ENCODE measurements at places on chromosomes 2 and 18. TPM values are rescaled to one million over a fixed set of nuclear protein-coding genes. Genes with fewer than 3 reads are reported as not detected.

DUSP2 gene
- 33.4 TPM for total RNA-seq

OXER1 gene
- total RNA-seq = not detected

RAB27B gene
- total RNA-seq = 3.1 TPM

ADRA2B gene
- total RNA-seq = not detected

ARHGAP15 gene
- total RNA-seq = 225 TPM

CSRNP3 gene
- total RNA-seq = not detected

RALB gene
- total RNA-seq = 14.0 TPM

UGT1A8 gene
- total RNA-seq = not detected

NT5C1B gene
- total RNA-seq = not detected

PARD3B gene
- 1.2 TPM for total RNA-seq

GRCh38 chr2:105744091-105744908, 412 bp upstream of the NCK2 start:
- H3K36me3 ChIP-seq = no peaks in the 10 kb centered on the region
- H3K27ac ChIP-seq = peak overlapping the region; percentile 65
- peak; percentile 63 for DNase-seq
- peak overlapping the region; percentile 36 for H3K4me3 ChIP-seq

GRCh38 chr2:47652061-47652690, 130.8 kb upstream of the MSH6 start:
- H3K27me3 ChIP-seq = no peaks in the 10 kb centered on the region
- H3K36me3 ChIP-seq = no peaks in the 10 kb centered on the region
- no peak overlapping the region for H3K27ac ChIP-seq

- H3K36me3 ChIP-seq = no peaks in the 10 kb centered on the region
- no peak overlapping the region for H3K27ac ChIP-seq
- peak; percentile 41 for DNase-seq
- no peak overlapping the region for H3K4me3 ChIP-seq
- H3K4me1 ChIP-seq = no peaks in the 10 kb centered on the region
These were observed 79.4 kb upstream of the ASB18 start for GRCh38 chr2:236343400-236344161.

DNA sequence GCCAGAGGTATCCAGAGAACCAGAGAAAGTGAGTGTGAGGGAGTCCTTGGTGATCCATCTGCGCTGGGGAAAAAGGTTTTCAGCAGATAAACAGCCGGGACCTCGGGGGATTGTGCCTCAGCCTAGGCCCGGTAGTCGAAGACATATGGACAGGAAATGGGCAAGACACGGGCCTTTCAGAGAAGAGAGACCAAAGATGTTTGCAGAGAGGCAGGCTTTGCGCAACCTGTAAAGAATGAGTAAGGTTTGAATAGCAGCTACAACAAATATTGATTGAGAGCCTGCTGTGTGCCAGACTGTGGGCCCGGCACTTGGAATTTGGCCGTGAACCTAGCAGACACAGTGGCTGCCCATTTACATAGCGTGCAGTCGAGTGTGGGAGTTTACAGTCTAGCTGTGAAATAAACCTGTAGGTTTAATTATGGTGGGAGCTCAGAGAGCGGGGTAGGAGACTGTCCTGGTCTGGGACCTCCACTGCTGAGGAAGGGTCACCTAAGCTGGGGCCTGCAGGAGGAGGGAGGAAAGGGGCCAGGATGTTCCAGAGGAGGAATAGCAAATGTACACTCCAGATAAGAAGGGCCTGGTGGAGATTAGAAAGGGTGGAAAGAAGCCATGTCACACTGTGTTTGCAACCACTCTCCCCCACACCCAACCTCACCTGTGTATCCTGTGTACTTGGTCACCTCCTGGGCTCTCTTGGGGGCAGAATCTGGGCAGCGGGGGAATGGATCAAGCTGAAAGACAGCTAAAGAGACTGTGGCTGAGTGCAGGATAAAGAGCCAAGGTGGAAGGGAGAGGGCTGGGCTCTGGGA, 3.0 kb downstream of the SH2D6 start:
- H3K27me3 ChIP-seq = no peaks in the 10 kb centered on the region
- no peak for DNase-seq
- H3K36me3 ChIP-seq = no peaks in the 10 kb centered on the region
- peaks cover 28% of the 10 kb centered on the region for H3K4me1 ChIP-seq

DNA sequence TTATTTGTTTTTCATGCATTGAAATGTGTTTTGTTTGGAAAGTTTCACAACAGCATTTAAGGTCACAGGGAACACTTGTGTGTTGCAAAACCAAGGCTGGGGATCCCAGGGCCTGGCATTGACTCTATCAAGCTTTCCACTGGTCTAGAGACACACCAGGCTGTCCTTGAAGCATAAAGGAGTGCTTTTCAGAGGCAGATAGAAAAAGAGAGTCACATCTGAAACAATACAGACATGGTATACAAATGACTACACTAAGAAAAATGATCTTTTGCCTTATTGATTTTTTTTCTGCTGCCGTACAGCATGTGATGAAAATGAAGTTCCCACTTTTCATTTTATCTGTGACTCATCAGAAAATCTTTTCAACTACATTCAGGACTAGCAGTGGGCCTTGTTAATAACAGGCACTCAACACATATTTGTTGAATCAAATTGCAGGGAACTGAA, 61.9 kb upstream of the ZCCHC2 start:
- H3K4me3 ChIP-seq = no peak overlapping the region
- H3K27me3 ChIP-seq = no peaks in the 10 kb centered on the region
- no peaks in the 10 kb centered on the region for H3K4me1 ChIP-seq

- peaks cover 43% of the 10 kb centered on the region for H3K4me1 ChIP-seq
- no peaks in the 10 kb centered on the region for H3K36me3 ChIP-seq
- H3K27ac ChIP-seq = no peak overlapping the region
- H3K4me3 ChIP-seq = no peak overlapping the region
These were observed 35.6 kb downstream of the BMP10 start for GRCh38 chr2:68835621-68836020.

DNA sequence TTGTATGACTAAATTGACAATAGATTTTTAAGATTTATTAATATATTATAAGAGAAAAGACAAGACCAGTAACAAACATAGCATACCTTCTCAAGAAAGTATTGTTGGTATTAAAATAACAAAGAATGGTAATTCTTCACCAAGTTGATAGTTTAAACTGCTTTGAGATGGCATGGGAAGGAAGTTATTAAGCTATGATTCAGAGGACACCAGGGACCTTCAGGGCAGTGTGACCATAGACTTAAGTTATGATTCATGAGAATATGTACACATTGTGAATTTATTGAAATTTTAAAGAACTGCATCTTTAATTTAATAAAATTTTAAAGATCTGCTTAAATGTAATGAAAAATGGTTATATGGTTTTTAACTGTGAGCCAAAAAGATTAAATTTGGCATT, 205.7 kb downstream of the DSEL start:
- no peaks in the 10 kb centered on the region for H3K36me3 ChIP-seq
- H3K27me3 ChIP-seq = no peaks in the 10 kb centered on the region
- H3K4me1 ChIP-seq = no peaks in the 10 kb centered on the region
- no peak overlapping the region for H3K27ac ChIP-seq
- DNase-seq = no peak

DNA sequence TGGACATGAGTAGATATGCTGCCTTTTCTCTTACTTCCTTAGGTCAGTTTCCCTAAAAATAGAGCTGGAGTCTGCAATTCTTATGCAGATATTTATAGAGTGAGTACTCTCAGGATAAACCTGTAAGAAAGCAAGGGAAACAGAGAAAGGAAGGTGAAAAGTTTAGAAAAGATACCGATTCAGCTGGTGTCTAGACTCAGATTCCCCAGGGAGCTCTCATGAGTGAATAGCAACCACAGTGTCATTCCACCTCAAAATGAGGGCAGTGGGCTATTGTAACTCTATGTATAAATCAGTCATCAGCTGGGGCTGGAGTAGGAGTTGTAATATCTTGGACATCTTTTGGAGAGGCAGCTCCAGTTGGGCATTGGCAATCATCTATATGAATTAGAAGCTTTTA, 1485.1 kb upstream of the TMEFF2 start:
- H3K4me3 ChIP-seq = no peak overlapping the region
- no peaks in the 10 kb centered on the region for H3K36me3 ChIP-seq
- no peak for DNase-seq
- no peaks in the 10 kb centered on the region for H3K4me1 ChIP-seq

- no peak for DNase-seq
- no peak overlapping the region for H3K4me3 ChIP-seq
- peaks cover 32% of the 10 kb centered on the region for H3K36me3 ChIP-seq
- no peaks in the 10 kb centered on the region for H3K4me1 ChIP-seq
These were observed 46.0 kb downstream of the BOLA3 start for GRCh38 chr2:74101574-74102300.

- H3K27ac ChIP-seq = no peak overlapping the region
- DNase-seq = no peak
- H3K4me3 ChIP-seq = no peak overlapping the region
- peaks cover 69% of the 10 kb centered on the region for H3K36me3 ChIP-seq
These were observed 70.4 kb downstream of the INPP5D start for GRCh38 chr2:233130481-233131020.

DNA sequence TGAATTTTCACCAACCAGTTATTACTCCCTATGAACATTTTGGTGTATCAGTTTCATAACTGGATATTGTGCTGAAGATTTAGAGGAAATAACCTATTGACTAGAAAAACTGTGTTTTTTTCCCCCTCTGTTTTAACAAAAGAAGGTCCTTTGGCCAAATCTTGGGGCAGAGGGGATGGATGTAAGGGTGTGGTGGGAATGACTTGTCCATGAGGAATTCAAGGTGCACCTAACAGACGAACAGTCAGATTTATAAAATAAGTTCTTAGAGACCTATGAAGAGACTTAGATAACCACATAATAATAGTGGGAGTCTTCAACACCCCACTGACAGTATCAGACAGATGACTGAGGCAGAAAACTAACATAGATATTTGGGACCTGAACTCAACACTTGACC, 119.3 kb upstream of the SESTD1 start:
- no peak for DNase-seq
- H3K27me3 ChIP-seq = no peaks in the 10 kb centered on the region

DNA sequence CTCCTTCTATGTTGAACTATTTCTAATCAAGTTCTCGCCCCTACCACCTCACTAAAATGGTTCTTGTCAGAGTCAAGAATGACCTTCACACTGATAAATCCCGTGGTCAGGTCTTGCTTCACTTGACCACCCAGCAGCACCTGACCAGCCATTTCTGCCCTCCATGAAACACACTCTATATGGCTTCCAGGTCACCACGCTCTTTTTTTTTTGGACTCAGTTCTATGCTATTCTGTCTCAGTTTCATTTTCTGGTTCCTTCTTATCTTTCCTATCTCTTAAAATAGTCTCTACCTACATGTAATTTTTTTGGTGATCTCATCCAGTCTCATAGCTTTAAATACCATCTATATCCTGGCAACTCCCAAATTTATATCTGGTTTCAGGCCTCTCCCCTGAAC, 11.4 kb downstream of the EIF2AK3 start:
- no peak overlapping the region for H3K4me3 ChIP-seq
- no peak overlapping the region for H3K27ac ChIP-seq
- H3K4me1 ChIP-seq = no peaks in the 10 kb centered on the region
- DNase-seq = no peak

GRCh38 chr2:173761603-173762119, 203.5 kb downstream of the SP3 start:
- H3K27me3 ChIP-seq = no peaks in the 10 kb centered on the region
- H3K4me3 ChIP-seq = no peak overlapping the region
- no peak overlapping the region for H3K27ac ChIP-seq
- no peaks in the 10 kb centered on the region for H3K36me3 ChIP-seq
- no peaks in the 10 kb centered on the region for H3K4me1 ChIP-seq
- DNase-seq = no peak

- no peak for DNase-seq
- H3K4me3 ChIP-seq = no peak overlapping the region
- no peaks in the 10 kb centered on the region for H3K4me1 ChIP-seq
- H3K27me3 ChIP-seq = no peaks in the 10 kb centered on the region
These were observed 91.2 kb downstream of the VRK2 start for GRCh38 chr2:58137856-58138255.

- DNase-seq = no peak
- no peak overlapping the region for H3K4me3 ChIP-seq
- H3K4me1 ChIP-seq = no peaks in the 10 kb centered on the region
These were observed 24.8 kb upstream of the MALL start for GRCh38 chr2:110140401-110140800.

DNA sequence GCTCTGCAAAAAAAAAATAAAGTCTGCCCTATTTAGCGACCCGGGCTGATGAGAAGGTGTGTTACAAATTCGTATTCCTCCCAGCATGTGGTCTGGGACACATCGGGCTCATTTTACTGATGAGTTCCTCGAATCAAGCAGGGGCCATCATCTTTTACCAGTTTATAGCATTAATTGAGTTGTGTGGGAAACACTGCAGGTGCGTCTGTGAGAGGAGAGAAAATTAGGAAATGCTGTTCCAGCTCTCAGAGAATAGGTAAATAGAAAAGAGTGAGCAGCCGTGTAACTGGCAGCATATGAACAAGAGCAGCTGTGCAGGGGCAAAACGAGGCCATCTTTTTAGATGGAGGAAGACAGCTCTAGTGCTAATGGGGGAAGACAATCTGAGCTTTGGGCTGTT, 216.7 kb downstream of the SETBP1 start:
- no peak for DNase-seq
- H3K36me3 ChIP-seq = no peaks in the 10 kb centered on the region
- no peak overlapping the region for H3K4me3 ChIP-seq
- H3K27me3 ChIP-seq = no peaks in the 10 kb centered on the region
- H3K27ac ChIP-seq = no peak overlapping the region

GRCh38 chr2:46711156-46711555, 204.4 kb downstream of the MCFD2 start:
- no peak for DNase-seq
- no peak overlapping the region for H3K4me3 ChIP-seq
- no peaks in the 10 kb centered on the region for H3K27me3 ChIP-seq
- H3K27ac ChIP-seq = no peak overlapping the region
- peaks cover 3% of the 10 kb centered on the region for H3K4me1 ChIP-seq

- no peaks in the 10 kb centered on the region for H3K36me3 ChIP-seq
- DNase-seq = no peak
- no peaks in the 10 kb centered on the region for H3K27me3 ChIP-seq
These were observed 34.2 kb downstream of the GRHL1 start for GRCh38 chr2:9985531-9986328.

- no peaks in the 10 kb centered on the region for H3K27me3 ChIP-seq
- H3K4me1 ChIP-seq = peaks cover 47% of the 10 kb centered on the region
- no peaks in the 10 kb centered on the region for H3K36me3 ChIP-seq
- H3K27ac ChIP-seq = peak overlapping the region; percentile 84
- H3K4me3 ChIP-seq = no peak overlapping the region
- DNase-seq = peak; percentile 94
These were observed 28.4 kb upstream of the CASP8 start for GRCh38 chr2:201231781-201232466.

- peak overlapping the region; percentile 66 for H3K4me3 ChIP-seq
- DNase-seq = no peak
- H3K27ac ChIP-seq = peak overlapping the region; percentile 95
These were observed 1.2 kb upstream of the CCNT2 start for GRCh38 chr2:134917360-134917865.

DNA sequence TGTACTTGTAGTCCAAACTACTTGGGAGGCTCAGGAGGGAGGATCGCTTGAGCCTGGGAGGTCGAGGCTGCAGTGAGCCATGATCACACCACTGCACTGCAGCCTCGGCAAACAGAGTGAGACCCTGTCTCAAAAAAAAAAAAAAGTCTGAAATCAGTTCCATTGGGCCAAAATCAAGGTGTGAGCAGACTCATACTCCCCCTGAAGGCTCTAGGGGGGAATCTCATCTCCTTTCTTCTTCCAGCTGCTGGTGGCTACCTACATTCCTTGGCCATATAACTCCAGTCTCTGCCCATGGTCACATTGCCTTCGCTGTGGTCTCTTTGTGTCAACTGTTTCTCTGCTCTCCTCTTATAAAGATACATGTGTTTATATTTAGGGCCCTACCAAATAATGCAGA, 234.0 kb downstream of the LRRTM1 start:
- no peak overlapping the region for H3K4me3 ChIP-seq
- no peak for DNase-seq
- no peaks in the 10 kb centered on the region for H3K27me3 ChIP-seq
- H3K4me1 ChIP-seq = no peaks in the 10 kb centered on the region
- H3K36me3 ChIP-seq = no peaks in the 10 kb centered on the region
